ENCODE measurements at places on chromosomes 5 and 9.

DNA sequence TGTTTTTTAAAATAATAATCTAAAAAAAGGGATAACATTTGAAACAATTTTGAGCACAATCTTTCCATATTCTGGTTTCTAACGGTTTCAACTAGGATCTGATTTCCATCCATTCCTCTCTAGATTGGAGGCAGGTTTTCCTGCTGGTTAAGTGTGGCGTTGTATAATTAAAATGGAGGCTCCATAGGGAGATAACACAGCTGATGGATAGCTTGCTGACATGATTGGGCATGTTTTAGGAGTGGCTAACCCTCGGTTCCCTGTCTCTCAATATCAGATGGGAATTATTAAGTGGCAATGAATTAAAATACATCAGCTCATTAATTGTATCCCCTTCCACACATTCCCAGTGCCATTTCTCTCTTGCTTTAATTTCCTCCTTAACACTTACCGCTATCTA lies 209.0 kb downstream of the ALDH1A1 start:
- no peak for DNase-seq

- no peak for DNase-seq
Measured at GRCh38 chr5:500491-500890, 23.8 kb downstream of the SLC9A3 start.

- DNase-seq, result no peak
Measured at GRCh38 chr5:161333194-161333880, 213.2 kb downstream of the GABRB2 start.

GRCh38 chr9:123550012-123550411 lies 194.0 kb downstream of the CRB2 start:
- no peak for DNase-seq

- no peak for DNase-seq
Measured at GRCh38 chr5:53671447-53671846, 111.0 kb downstream of the NDUFS4 start.
